ENCODE measurements at places on chromosomes 6 and 20. TPM values are rescaled to one million over a fixed set of nuclear protein-coding genes. Genes with fewer than 3 reads are reported as not detected.

SPEF1 gene
- total RNA-seq = not detected

FOXA2 gene
- total RNA-seq = not detected

GRM1 gene
- not detected for total RNA-seq

HMGCLL1 gene
- total RNA-seq = not detected

SERINC3 gene
- total RNA-seq = 74.2 TPM

HDGFL1 gene
- total RNA-seq = not detected

MYLK4 gene
- 0.81 TPM for total RNA-seq

GPR6 gene
- total RNA-seq = not detected

FAM217A gene
- not detected for total RNA-seq

DDX43 gene
- 2.3 TPM for total RNA-seq

RIPK1 gene
- 19.0 TPM for total RNA-seq

OR2J3 gene
- total RNA-seq = not detected

PRPF6 gene
- 56.1 TPM for total RNA-seq

SLPI gene
- total RNA-seq = not detected

DDX27 gene
- total RNA-seq = 23.4 TPM

MICA gene
- 12.6 TPM for total RNA-seq

DDR1 gene
- 27.1 TPM for total RNA-seq
